ENCODE measurements at places on chromosomes 1 and 21.

DNA sequence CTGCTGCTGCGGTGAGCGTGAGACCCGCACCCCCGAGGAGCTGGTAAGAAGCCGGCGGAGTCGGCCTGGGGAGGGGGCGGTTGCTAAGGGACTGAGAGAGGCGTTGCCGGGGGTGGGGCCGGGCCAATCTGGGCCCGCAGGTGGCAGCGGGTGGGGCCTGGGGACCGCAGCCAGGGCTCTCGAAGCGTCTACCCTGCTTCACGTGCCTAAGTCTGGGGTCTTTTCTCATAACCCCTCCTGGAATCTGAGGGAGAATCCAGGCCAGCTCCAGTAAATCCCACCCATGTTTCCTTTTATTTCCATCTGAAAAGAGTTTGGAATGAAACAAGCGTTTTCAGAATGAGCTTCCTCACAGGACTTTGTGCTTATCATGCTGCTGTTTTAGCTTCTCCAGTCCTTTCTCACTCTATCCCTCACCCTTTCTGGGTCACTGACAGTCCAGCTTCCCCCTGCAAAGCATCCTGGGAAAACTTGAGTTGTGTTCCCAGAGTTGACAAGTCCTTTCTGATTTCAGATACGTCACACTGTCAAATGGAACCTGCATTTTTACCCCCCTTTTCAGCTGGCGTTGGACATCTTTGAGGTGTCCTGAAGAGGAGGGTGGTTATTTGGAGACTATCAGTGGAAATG, 431 bp downstream of the CLCN6 start:
- no peak for DNase-seq

DNA sequence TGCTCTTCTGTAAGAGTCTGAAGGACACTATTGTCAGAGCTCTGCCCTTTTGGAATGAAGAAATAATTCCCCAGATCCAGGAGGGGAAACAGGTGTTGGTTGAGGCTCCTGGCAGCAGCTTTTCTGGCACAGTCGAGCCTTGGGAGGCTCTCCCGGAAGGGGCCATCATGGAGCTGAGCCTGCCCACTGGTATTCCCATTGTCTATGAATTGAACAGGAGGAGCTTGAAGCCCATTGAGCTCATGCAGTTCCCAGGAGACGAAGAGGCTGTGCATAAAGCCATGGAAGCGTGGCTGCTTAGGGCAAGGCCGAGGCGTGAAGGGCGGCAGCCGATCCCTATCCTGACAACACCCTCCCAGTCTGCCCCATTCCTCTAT, 26.6 kb downstream of the UBE4B start:
- DNase-seq, result no peak

DNA sequence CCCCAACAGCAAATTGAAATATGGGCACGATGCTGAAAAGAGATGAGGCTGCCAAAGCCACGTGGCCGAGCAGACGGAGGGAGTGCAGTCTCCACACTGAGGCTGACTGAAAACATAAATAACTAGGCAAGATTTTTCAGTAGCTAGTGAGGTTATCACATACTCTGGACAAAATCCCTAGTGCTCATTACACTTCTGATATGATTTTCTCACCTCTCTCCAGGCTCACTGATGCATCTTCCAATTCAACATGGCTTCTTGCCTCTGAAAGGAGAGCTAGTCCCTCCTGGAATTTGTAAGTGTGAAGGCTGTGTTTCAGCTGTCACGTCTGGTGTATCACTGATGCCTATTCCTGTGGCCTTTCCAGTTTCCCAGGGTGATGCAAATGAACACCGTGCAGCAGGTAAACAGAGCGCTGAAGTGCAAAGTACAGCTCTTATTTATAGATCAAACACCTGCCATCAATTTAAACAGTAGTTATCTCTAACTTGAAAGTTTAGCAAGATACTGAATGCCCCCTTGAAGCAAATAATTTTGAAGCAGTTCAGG, 656.1 kb downstream of the KIF26B start:
- DNase-seq, result no peak

DNA sequence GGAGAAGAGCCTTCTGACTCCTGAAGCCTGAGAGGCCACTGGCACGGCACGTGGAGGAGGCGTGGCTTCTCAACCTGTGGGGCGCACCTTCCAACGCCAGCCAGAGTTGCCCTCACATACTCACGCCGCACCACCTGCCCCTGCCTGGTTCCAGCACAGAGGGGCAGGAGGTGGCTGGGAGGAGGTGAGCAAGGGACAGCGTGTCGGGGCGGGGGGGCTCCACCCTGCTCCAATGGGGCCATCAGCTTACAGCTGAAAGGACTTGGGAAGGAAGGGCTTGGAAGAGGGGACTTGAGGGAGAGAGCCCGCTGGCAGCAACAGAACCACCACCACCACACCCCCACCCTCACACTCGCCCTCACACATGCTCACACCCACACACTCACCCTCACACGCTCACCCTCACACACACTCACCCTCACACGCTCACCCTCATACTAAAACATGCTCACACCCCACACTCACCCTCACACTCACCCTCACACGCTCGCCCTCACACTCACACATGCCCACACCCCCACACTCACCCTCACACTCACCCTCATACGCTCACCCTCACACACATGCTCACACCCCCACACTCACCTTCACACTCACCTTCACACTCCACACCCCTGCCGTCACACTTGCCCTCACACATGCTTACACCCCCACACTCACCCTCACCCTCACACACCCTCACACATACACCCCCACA, 41.6 kb upstream of the EDN2 start:
- no peak for DNase-seq

GRCh38 chr1:23116921-23117699, 51.5 kb downstream of the LUZP1 start:
- no peak for DNase-seq

GRCh38 chr1:94701796-94702441, 118.2 kb upstream of the SLC44A3 start:
- no peak for DNase-seq

- no peak for DNase-seq
These were observed 153.2 kb downstream of the FASLG start for GRCh38 chr1:172812118-172812517.

DNA sequence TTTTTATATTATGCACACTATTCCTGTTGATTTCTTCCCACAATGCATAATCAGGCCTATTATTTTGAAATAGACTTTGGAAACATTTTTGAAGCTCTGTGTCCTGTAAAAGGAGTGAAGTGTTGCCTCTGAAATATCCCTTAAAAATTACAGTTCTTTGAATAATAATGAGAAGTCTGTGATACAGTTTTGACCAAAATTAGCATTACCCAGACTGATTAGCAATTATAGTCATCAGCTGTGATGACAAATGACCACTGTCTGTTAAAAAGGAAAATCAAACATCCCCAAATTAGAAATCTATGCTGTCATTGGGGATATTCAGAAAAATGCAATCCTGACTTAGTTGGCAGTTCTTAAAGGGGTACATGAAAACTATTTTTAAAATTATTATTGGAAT, 63.7 kb downstream of the PTGS2 start:
- no peak for DNase-seq

- no peak for DNase-seq
These were observed 138.2 kb upstream of the BRINP3 start for GRCh38 chr1:190615818-190616217.

- no peak for DNase-seq
These were observed 77.4 kb upstream of the SLFNL1 start for GRCh38 chr1:41098730-41099460.

- no peak for DNase-seq
These were observed 118.6 kb upstream of the ATP1B1 start for GRCh38 chr1:168987923-168988322.

- no peak for DNase-seq
These were observed 2.2 kb downstream of the FBXO28 start for GRCh38 chr1:224116131-224116530.

DNA sequence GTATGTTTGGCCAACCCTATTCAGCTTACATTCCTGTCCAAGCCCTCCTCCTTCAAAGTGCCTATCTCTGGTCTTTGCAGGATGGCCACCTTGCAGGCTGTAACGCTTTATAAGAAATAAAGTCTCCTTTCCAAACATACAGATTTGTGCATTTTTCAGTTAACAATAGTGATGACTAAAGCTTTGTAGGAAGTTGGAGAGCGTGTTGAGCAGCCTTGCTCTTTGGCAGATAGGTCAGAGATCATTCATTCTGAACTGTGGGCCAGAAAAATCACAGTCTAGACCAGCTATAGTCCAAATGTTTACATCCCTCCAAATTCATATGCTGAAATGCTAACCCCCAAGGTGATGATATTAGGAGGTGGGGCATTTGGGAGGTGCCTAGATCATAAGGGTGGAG, 34.0 kb upstream of the FAM89A start:
- DNase-seq, result no peak
